ENCODE measurements at places on chromosomes 12 and 14.

GRCh38 chr12:2360630-2361170 lies 307.9 kb downstream of the CACNA1C start:
- H3K27ac ChIP-seq: no peak overlapping the region
- H3K27me3 ChIP-seq: no peaks in the 10 kb centered on the region
- H3K4me3 ChIP-seq: no peak overlapping the region
- H3K36me3 ChIP-seq: no peaks in the 10 kb centered on the region

GRCh38 chr12:128383357-128383937 lies 116.5 kb downstream of the TMEM132C start:
- DNase-seq: no peak
- H3K36me3 ChIP-seq: no peaks in the 10 kb centered on the region
- H3K27me3 ChIP-seq: no peaks in the 10 kb centered on the region
- no peaks in the 10 kb centered on the region for H3K4me1 ChIP-seq

DNA sequence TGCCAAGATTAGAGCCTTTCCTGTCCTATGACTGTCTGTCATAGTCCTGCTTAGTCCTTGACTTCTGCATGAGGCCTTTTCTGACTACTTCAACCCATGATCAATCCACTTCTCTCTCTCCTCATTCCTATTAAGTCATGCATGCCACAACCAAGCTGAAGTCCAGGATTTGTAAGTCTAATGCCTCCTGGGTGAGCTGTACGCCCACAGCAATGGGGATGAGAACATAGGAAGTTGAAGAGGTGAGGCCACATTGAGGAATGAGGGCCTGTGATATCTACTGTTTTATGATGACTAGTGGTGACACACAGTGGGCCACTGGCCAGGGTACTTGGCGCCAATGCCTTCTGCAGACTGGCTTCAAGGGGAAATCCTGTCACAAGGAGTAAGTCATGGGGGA lies 994.1 kb upstream of the TMEM132C start:
- H3K27ac ChIP-seq: no peak overlapping the region
- H3K4me1 ChIP-seq: no peaks in the 10 kb centered on the region
- no peak for DNase-seq
- H3K27me3 ChIP-seq: no peaks in the 10 kb centered on the region
- H3K36me3 ChIP-seq: no peaks in the 10 kb centered on the region
- H3K4me3 ChIP-seq: no peak overlapping the region

DNA sequence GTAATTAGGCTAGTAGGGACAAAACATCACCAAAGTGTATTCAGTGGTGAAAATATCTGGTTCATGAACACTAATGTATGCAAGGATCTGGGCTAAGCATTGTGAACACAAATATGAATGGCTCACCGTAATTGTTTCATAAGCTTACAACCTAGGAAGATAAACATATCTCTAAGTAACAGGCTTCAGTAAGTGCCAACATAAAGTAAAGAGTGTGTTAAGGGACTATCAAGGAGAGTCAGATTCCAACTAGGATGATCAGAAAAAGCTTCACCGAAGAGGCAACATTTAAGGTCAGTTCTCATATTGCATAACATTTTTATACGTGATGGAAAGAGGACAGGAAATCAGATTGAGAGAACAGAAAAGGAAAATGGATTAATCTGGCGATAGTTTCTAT lies 29.4 kb downstream of the ABCC9 start:
- peaks cover 71% of the 10 kb centered on the region for H3K36me3 ChIP-seq
- H3K4me3 ChIP-seq: no peak overlapping the region
- H3K27ac ChIP-seq: no peak overlapping the region
- no peak for DNase-seq
- H3K4me1 ChIP-seq: no peaks in the 10 kb centered on the region

DNA sequence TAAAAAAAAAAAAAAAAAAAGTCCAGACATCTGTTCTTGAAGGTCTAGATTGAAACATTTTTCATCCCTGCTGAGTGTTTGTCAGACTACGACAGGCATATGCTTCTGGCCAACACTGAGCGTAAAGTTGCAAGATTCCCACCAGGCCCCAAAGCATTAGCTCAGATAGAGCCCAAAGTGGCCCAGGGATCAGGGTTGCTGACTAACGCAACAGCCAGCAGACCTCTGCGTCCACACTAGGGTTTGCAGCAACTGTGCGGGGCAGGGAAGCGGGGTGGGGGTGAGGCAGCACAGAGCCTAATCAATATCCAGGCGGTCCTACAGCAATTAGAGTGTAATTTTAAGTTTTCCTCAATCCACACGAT lies 55.7 kb downstream of the SSH1 start:
- H3K27me3 ChIP-seq: no peaks in the 10 kb centered on the region
- peaks cover 59% of the 10 kb centered on the region for H3K4me1 ChIP-seq
- H3K4me3 ChIP-seq: peak overlapping the region; percentile 47
- H3K27ac ChIP-seq: peak overlapping the region; percentile 91

DNA sequence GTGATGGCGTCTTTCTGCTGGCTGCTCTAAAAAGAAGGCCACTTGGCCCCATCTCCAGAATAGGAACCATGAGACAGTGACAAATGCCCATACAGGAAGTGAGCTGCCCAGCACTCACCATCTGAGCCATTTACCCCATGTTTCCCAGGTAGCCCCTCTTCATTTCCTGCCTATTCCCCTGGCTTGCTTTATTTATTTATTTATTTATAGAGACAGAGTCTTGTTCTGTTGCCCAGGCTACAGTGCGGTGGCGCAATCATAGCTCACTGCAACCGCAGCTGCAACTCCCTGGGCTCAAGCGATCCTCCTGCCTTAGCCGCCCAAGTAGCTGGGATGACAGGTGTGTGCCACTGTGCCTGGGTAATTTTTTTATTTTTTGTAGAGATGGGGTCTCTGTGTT lies 71.2 kb downstream of the RIN3 start:
- no peak overlapping the region for H3K27ac ChIP-seq
- no peaks in the 10 kb centered on the region for H3K4me1 ChIP-seq
- no peak overlapping the region for H3K4me3 ChIP-seq
- no peaks in the 10 kb centered on the region for H3K36me3 ChIP-seq
- no peaks in the 10 kb centered on the region for H3K27me3 ChIP-seq

GRCh38 chr12:109833307-109834189 lies at the start of gene TRPV4:
TSS of gene TRPV4 (minus strand) at chr12:109833398. CDS start at chr12:109814796, 18,602 bp downstream.
- no peak within 1 kb of the TSS for H3K27ac ChIP-seq
- H3K4me1 ChIP-seq: no peaks in the 10 kb centered on the region
- H3K27me3 ChIP-seq: no peaks in the 10 kb centered on the region
- H3K36me3 ChIP-seq: no peaks in the 10 kb centered on the region

DNA sequence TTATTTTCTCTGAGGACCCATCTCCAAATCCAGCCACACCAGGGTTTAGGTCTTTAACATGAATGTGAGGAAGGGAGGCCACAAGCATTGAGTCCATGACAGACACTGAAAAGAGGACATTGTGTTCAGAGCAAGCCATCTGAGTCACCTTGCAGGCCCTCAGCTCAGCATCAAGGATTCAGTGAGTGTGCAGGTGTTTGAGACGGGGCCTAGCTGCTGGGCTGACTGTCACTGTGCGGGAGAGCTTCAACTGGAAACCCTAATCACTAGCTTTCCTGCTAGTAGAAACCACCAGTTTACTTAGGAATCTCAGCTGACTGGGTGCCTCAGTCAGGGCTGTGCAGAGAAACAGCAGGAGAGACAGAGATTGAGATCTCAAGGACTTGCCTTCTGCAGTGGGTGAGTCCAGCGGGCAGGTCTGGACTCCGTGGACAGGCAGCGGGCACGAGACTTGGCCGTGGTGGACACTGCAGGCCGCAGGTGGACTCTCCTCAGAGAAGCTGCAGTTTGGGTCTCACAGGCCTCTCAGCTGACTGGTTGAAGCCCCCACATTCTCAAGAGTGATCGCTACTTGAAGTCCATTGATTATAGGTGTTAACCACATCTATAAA lies 86.1 kb upstream of the DYNC1H1 start:
- H3K4me3 ChIP-seq: no peak overlapping the region
- peaks cover 14% of the 10 kb centered on the region for H3K36me3 ChIP-seq
- peaks cover 19% of the 10 kb centered on the region for H3K4me1 ChIP-seq
- no peak overlapping the region for H3K27ac ChIP-seq
- no peak for DNase-seq
- H3K27me3 ChIP-seq: no peaks in the 10 kb centered on the region
